Cortex of kidney (tissue), 1 donor: ENCODE measurements at places on chromosomes 2 and 18.

DNA sequence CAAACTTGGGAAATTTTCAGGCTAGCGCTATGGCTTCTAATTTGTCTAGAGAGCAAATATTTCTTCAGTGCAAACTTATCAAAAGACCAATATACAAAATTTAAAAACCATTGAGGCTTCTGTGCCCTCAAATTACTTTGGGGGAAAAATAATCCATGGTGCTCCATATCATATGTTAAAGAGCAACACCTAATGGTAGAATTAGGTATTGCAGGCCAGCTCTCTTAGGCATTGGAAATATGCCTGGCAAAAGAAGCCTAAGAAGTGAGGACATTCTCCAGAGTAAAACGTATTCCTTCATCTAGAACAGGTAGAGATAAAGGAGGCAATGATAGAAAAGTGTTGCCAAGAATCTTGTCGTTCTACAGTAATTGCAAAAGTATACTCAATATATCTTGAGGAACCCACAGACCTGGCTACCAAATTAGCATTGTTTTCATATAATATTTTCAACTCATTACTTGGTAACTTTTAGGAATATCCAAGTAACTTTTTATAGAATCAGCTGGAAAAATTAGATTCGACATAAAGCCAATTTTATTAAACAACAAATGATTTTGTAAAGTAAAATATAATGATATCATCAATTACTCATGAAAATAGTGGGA, 401.1 kb downstream of the BCL11A start:
- DNase-seq, result no peak

- DNase-seq, result no peak
These were observed 142.2 kb downstream of the SP3 start for GRCh38 chr2:173822889-173823542.

DNA sequence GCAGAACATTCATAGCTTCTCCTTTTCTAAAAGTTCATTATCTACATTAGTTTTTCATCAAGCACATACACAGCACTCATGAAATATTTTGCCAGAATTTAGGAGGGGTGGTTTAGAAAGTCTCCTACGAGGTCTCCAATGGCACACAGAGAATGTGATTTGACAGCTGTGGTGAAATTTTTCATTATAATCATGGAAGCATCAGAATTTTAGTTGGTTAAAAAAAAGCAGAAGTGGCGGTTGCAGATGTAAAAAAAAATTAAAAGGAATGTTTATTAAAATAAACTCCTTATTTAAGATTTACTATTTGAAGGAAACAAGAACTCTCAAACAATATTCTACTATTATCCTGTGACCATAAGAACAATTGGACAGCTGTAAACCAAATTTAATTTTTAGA, 10.8 kb upstream of the RHBDD1 start:
- DNase-seq, result no peak

GRCh38 chr2:199160081-199160480, 297.7 kb downstream of the SATB2 start:
- DNase-seq, result no peak

GRCh38 chr2:71787476-71788185, 334.3 kb downstream of the DYSF start:
- no peak for DNase-seq

DNA sequence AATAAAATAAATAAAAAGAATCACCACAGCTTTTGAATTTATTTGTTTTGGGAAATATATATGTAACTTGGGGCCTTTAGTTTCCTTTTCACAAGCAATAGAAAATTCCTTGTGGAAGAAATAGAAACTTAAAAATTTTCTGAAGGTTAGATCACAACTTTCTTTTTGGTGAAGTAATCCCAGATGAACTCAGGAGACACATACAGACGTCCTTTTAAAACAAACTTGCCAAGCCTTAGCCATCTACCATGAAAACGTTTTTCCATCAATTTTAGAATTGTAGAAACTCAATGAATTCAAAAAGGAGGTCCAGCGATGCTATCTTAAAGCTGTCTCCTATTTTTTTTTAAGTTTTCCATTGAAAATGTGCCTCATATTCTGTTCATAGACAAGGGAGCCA, 225.6 kb downstream of the ASXL3 start:
- no peak for DNase-seq

DNA sequence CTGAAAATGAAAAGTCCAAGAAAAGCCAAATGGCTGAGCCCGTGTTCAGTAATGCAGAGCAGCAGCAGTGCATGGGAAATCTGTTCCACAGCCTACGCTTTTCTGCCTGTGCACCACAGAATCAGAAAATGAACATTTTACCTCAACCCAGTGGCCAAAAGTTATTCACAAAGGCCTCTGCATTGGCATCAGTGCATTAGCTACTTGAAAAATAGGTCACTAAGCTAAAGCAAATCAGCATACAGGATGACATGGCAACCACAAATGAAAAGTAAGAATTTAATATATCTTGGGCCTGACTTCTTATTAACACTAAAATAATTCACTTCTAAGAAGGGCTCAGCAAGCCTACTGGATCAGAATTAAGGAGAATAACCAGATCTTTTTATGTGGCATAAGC, 1145.3 kb upstream of the CHAC2 start:
- no peak for DNase-seq

DNA sequence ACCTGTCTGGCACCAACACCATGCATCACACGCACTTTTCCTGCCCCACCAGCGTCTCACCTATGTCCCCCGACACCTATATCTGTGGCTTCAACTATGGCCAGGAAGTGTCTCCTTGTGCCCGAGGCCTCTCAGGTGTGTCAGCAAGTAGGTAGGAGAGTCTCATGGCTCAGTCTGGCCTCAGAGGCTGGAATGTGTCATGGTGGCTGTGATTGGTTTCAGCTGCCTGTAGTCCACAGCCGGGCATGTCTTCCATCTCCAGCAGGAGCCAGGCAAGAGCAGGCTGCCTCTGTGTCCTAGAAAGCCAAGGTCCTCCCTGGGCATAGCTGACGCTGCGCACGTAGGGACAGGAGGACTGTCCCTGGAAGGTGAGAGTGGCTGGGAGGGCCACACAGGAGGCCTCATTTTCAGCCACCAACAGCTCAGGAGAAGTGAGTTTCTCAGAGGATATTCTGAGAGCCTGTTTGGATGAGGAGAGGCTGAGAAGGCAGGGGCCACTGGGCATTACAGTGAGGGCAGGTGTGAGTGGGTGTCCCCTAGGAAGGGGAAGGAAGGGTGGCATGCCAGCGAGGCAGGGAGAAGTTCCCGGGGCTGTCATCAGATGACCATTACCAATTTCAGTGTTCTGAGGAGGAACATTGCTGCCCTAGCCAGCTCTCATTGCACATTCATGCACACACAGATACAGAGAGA, 47.2 kb downstream of the SDC1 start:
- no peak for DNase-seq

GRCh38 chr2:157413326-157414035, 30.4 kb downstream of the CYTIP start:
- DNase-seq, result no peak

GRCh38 chr2:7456762-7457161, 539.5 kb downstream of the RNF144A start:
- no peak for DNase-seq

- no peak for DNase-seq
These were observed 240.3 kb downstream of the CDH7 start for GRCh38 chr18:65990944-65991708.

- no peak for DNase-seq
These were observed 125.1 kb upstream of the HAAO start for GRCh38 chr2:42917425-42917927.

DNA sequence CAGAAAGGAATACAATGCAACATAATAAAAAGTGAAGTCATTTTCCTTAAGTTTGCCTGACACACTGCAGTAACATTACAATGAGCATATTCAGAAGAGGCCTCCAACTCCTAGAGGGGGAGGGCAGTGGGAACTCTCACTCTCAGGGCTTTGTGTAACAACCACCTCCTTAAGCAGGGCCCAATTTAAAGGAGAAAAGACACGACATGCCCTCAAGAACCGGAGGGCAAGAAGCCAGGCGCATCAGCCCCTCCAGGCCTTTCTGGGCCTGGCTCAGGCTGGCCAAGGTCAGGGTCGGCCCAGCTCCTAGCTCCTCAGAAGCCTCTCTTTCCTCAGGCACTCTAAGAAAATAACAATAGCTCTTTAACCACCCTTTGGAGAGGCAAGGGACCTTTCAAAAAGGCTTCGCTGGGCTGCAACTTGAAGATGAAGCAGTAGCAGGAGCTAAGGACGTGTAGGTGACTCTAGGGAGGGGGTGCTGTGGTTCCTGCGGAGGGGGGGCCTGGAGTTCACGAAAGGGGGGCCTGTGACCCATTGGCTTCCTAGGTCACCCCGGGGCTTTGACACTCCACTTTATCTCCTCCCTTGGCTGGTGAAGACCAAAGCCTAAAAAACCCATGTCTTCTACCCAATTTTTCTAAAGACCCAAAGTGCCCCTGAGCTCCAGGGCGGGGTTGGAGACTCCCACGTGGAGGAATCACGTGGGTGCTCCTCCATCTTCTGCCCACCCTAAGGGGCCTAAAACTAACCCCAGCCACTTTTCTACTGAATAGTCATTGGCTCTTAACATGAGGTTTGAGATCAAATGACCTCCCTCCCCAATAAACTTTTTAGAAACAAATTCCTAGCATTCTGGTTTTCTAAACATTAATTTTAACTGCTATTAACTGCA, 13.3 kb downstream of the SERTAD2 start:
- no peak for DNase-seq

- no peak for DNase-seq
These were observed 67.2 kb downstream of the LRRFIP1 start for GRCh38 chr2:237694415-237695194.

DNA sequence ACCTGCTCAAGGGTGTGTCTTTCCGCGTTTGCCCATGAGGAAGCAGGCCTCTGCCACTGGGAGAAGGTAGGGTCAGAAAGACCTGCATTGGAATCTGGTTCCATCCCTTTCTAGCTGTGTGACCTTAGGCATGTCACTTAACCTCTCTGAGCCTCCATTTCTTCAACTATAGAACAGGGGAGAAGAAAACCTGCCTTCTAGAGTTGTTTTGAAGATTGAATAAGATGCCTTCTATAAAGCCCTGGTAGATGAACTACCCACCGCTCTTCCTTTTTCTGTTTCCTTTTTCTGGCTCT, 507 bp downstream of the NAT8 start:
- DNase-seq, result no peak

DNA sequence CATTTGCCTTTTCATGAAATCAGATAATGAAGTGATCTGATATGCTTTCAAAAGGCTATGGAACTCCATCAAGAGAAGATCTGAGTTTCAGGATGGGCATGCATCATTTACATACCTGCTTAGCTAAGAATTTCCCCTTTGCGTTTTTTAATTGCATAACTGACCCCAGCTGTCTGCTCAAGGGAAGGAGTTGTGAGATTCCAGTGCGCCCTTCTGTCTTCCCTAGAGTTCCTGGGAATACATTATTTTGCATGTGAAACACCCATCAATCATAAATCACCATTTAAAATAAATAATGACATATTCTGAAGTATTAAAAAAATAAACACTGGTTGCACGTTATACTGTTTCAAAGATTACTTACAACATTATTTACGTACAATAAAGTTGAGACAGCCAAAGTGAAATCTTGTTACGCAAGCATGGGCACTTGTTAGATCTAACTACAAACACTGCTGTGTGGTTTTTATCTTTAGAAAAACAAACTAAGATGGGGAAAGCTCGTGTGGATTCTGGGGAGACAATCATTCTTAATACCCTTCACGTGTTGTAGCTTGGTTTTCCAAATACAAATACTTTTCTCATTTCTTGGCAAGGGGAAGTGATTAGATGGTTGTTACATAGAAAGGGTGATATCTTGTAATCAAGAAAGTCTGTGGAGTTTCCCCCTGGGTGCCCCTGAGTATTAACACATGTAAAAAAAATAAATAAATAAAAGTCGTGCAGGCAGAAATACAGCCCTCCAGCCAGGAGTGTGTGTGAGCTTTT, 125.7 kb upstream of the LMAN1 start:
- no peak for DNase-seq

DNA sequence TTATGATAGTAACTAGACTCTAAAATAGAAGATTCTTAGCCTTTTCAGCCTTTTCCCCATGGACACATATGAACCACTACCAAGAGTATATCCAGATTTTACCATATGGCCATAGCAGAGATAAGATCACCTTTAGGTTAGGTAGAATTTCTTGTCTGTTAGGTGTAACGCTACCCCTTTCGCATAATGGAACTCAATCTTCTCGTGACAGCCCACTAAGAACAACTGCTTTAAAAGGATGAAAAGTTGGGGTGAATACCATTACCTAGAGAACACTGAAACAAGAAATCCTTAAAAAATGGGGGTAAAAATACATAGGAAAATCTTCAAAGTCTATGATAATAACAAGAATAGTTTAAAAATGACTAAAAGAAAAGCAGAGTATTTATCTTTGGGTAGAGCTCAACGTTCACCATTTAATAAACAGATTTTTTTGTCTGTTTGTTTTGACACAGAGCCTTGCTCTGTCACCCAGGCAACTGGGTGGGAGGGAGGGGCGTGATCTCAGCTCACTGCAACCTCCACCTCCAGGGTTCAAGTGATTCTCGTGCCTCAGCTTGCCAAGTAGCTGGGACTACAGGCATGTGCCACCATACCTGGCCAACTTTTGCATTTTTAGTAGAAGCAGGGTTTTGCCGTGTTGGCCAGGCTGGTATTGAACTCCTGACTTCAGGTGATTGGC, 67.2 kb downstream of the VIL1 start:
- no peak for DNase-seq

- no peak for DNase-seq
These were observed 142.9 kb downstream of the ASB1 start for GRCh38 chr2:238569507-238570195.

- no peak for DNase-seq
These were observed 12.3 kb downstream of the ARL6IP6 start for GRCh38 chr2:152730591-152731333.

GRCh38 chr18:2146092-2146491, 425.2 kb downstream of the METTL4 start:
- DNase-seq, result no peak

- DNase-seq, result no peak
These were observed 242.2 kb downstream of the FHOD3 start for GRCh38 chr18:36539674-36540231.

- no peak for DNase-seq
These were observed 30.6 kb downstream of the CHCHD5 start for GRCh38 chr2:112615051-112615450.

DNA sequence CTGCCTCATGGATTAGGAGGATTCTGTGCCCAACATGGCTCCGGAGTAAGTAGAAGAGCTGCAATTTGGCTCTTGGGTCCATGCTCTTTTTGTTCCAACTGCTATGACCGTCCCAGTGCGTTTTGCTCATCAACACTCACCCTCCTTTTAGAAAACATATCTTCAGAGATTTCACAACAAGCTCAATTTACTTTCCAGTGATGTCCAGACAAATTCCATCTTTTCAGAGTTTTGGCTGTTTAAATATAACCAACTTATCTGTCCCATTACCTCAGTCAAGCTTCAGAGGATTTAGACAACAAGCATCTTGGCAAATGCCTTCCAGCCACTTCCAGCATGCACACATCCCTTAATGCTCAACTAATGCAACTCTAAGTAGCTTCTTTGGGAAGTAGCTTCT, 6.9 kb upstream of the SLC14A2 start:
- DNase-seq, result no peak

DNA sequence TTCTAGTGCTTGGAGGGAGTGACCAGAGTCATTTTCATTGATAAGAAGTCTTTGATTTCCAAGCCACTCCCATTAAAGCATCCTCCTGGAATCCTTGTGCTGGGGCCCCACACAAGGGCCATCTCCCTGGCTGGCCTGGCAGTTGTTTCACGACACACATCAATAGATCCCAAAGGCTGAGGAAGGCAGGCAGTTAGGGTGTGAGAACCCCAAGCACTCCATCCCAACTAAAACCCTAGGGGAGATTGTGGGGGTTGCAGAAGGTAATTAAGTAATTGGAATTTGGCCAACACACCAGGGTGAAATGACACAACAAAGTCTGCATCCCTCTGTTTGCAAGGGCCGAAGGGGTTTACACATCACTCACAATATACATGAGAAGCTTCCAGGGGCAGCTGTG, 578.1 kb upstream of the SYT4 start:
- DNase-seq, result no peak
